Cerebellar nuclear complex (tissue), 1 donor: ENCODE measurements at places on chromosomes 2 and 18.

DNA sequence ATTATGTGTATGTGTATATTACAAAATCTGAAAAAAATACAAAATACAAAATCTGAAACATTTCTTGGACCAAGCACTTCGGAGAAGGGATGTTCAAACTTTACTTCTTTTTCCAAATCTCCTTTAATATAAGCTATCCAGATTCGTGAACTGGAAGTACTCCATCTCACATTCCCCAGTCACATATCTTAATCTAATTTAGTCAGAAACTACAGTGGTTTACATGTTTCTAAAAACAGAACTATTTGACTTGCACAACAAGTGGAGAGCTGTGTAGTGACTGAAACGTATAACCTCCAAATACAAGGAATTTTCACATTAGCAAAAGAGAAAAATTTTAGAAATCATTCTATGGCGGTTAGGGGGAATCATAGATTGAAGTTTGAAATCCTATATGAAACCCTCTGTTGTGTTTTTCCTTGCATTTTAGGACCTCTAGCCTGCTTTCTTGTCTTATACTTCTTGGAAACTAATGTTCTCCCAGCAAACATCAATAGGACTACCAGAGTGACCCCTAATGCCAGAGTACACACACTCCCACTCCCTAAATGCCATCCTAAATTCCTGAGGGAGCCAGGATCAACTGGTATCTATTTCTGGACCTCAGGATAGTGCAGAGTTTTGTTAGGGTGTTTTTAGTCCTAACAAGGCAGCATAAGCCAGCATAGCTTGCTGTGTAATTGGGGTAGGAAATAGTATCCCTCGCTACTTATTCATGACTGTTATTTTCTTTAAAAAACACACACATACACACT is 30.2 kb upstream of the ROCK1 start:
- no peak for DNase-seq

GRCh38 chr2:82728090-82728489 is 1731.0 kb downstream of the SUCLG1 start:
- no peak for DNase-seq

- no peak for DNase-seq
Measured at GRCh38 chr2:226622484-226622883, 177.1 kb downstream of the IRS1 start.

DNA sequence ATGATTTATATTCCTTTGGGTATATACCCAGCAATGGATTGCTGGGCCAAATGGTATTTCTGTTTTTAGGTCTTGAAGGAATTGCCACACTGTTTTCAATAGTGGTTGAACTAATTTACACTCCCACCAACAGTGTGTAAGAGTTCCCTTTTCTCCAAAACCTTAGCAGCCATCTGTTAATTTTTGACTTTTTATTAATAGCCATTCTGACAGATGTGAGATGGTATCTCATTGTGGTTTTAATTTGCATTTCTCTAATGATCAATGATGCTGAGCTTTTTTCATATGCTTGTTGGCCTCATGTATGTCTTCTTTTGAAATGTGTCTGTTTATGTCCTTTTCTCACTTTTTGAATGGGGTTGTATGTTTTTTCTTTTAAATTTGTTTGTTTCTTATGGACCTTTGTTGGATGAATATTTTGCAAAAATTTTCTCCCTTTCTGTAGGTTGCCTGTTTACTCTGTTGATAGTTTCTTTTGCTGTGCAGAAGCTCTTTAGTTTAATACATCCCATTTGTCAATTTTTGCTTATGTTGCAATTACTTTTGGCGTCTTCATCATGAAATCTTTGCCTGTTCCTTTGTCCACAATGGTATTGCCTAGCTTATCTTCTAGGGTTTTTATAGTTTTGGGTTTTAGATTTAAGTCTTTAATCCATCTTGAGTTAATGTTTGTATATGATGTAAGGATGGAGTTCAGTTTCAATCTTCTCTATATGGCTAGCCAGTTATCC is 119.7 kb upstream of the XIRP2 start:
- DNase-seq: no peak

DNA sequence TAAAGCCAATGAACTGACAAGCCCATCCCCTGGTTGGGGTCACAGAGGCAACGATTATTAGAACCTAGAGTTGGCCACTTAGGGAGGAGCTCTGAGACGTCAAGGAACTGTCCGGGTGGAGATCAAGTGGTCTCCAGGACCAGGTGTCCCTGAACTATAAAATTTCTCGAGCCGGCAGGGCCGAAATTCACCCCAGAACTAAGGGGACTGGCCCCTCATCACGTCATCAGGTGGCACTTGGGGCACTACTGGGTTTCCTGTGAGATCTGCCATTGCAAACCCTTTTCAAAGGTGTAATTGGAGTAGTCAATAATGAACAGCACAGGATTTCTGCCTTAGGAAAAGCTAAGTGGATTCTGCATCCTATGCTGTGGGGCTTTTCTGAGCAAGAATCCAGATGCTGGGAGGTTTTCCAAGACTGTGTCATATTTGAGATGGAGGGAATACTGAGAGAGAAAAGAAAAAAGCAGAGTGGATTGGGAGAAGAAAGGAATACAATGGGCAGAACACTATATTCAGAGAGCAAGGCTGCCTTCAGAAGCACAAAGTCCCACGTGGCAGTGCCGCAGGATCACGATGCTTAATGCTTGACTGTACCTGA is 113.6 kb downstream of the ALPK2 start:
- no peak for DNase-seq

DNA sequence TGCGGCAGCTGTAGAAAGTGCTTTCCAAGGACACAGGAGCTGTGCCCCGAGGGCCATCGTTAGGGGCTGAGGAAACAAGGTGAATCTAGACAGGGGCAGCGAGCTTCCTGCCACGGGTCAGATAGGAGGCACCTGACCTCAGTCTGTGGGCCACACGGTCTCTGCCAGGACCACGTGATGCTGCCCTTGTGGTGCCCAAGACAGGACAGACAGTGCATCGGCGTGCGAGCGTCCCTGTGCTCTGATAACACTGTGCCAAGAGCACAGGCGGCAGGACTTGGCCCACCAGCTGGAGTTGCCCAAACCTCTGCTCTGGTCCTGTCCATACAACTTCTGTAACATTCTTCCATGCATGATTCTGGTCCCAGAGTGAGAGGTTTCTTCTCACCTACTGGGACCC is 225.4 kb downstream of the TWIST2 start:
- no peak for DNase-seq

GRCh38 chr18:79695856-79696850 is 16.6 kb downstream of the CTDP1 start:
- DNase-seq: no peak

DNA sequence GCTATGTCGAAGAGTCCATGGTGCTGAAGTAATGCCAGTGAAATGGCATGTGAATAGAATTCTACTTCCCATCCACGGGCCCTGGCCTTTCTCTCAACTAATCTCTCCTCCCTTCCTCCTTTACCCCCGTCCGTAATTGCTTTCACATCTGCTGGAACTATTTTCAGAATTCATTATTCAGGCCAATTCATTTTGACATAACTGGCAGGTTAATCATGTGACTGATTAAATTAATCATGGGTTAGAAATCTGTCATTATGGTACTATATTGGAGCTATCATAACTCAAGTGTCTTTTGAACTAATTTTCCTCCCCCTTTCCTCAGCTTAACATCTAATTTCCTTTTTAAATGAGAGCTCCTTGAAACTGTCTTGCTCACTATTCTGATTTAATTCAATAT is 66.9 kb downstream of the ZDBF2 start:
- DNase-seq: no peak
